ENCODE measurements at places on chromosomes 13 and 19.

DNA sequence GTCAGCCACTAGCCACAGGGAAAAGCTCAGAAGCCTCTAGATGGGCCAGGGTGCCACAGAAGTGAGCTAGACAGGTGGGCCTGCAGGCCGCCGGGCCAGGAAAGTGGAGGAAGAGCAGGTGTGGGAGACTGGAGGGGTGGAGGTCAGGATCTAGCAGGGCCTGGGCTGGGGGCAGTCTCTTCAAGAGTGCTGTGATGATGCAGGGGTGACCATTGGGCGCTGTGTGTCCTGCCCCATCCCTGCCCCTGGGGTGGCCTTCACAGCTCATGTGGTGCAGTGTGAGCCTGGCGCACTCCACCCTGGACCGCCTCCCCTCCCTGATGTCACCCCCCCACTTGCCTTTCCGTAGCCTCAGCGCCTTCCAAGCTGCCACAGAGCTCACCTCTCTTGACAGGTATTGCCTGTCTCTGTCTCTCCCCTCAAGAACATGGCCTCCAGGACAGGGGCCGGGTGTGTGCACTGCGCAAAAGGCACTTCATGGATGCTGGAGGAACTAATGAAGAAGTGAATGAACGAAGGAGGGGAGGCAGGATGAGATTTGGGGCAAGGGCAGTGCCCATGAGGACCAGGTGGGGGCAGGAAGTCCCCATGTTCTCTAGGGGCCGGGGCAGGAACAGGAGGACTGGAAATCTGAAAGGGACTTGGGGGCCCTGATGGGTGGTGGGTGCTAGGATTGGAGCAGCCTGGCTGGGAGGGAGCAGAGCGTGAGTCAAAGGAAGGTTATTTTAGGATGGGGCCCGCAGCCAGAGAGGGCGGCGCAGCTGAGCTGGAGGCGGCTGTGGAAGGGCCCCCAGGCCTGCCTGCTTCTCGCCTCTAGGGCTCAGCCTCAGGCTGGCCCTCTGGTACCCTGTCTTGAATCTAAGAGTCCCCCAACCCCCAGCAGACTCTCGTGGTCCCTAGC, 6.6 kb downstream of the SSBP4 start:
- DNase-seq = no peak

DNA sequence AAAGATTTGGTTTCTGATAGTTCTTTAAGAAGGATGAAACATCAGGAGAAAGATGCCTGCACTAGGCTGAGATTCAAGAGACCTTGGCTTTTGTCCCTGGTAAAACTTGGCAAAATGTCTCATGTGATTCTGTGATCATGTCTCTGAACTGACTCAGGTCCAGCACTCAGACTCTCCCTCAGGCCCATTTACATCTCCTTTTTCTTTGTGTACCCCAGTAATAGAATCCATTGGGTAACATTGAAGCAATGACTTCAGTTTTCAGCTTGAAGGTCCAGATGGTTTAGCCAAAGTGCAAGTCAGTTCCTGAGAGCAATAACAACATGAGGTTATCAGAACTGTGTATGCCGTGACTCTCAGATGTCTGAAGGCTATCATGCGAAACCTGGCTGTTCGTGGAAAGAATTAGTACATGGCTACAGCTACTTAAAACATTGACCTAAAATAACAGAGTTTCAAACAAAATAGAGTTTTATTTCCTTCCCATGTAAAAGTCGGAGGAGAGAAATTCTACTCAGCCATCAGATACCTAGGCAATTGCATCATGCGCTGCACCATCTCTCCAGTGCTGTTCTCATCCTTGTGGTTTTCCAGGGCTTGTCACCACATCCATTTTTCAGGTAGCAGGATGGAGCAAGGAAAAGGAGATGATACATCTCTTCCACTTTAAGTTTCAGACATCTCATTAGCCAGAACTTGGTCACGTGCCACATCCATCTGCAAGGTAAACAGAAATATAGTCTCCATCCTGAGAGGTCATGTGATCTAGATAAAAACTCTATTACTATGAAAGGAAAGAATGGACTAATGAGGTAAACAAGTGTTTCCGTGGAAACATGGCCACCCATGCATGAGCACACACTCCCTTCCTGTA, 117.3 kb downstream of the POSTN start:
- no peak for DNase-seq

DNA sequence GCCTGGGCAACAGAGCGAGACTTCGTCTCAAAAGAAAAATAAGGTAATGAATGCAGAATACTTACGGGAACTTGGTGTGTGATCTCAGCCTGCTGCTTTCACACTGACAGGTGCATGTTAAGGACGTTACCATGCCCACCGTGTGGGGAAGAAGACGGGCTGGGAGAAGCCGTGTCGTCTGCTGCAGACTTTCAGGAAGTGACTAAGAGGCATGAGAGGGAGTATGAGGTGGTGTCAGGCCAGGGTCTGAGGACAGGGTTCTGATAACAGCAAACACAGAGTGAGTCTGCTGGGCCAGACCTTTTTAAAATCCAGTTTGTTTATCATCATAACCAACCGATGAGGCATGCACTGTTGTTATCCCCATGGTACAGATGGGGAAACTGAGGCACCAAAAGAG, 13.6 kb upstream of the GALP start:
- no peak for DNase-seq

GRCh38 chr19:3095441-3096191, 1.5 kb downstream of the GNA11 start:
- DNase-seq = no peak

GRCh38 chr13:30172593-30173302, 134.6 kb downstream of the KATNAL1 start:
- DNase-seq = no peak

GRCh38 chr13:44792096-44792495, 197.2 kb downstream of the NUFIP1 start:
- DNase-seq = no peak

DNA sequence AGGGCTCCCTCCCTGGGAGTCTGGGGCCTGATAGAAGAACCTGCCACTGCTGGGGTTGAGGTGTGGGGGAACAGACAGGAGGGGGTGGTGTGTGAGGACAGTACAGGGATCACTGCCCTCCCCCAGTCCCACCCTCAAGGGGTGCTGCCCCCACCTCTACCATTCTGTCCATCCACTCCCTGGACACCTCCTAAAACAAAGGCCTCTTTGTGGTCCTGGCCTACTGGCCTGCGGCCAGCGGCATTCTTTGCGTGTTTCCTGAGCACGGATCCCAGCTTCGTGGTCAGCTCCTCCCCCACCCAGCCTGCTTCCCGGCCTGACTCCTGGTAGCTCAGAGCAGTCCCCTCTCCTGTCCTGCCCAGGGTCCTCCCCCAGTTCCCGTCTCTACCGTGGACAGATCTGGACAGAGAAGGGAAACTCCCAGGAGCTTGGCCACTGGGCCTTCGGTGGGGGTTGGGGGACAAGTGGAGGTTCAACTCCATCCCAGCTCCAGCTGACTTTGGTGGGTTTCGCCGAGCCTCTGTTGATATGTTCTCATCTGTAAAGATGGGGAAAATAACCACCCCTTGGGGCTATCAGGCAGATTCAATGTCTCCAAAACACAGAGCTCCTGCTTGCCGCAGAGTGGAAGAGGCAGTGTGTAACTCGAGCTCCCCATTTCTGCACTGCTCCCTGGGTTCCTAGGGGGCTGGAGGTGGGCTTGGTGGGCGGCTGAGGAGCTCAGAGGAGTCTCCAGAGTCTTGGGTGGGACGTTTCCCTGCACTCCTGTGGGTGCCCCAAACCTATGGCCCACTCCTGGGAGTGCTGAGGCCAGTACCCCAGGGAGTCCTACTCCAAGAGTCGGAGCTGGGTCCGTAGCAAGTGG, 48.7 kb downstream of the LYL1 start:
- DNase-seq = peak; percentile 69

DNA sequence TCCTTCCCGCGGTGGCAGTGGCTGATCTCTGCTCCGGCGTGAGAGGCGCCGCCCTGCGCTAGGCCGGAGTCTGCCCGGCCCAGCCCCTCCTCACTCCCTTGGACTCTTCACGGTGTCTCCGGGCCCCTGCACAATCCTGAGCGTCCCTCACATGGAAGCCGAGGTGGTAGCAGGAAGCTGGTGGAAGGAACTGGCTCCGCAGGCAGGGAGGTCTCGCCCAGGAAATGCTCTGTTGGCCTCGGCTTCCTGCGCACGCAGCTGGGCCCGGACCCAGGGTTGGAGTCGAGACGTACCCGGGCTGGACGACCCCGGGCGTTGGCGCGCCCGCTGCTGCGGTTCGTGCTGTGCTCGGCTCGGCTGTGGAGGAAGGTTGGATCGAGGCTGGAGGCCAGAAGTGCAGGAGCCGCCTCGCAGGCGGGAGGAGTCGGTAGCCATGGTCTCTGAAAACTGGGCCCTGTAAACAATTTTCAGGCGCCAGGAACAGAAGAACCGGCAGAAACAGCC, 46.3 kb downstream of the ZNF724 start:
- no peak for DNase-seq

- DNase-seq = no peak
Measured at GRCh38 chr19:31601855-31602254, 252.6 kb upstream of the TSHZ3 start.

- no peak for DNase-seq
Measured at GRCh38 chr19:52603558-52604207, 33.6 kb downstream of the ZNF701 start.

Data from gastrocnemius medialis (tissue), 4 donors.